ENCODE measurements at places on chromosomes 3 and 15.

- DNase-seq: no peak
Measured at GRCh38 chr15:92323525-92323924, 70.2 kb upstream of the ST8SIA2 start.

DNA sequence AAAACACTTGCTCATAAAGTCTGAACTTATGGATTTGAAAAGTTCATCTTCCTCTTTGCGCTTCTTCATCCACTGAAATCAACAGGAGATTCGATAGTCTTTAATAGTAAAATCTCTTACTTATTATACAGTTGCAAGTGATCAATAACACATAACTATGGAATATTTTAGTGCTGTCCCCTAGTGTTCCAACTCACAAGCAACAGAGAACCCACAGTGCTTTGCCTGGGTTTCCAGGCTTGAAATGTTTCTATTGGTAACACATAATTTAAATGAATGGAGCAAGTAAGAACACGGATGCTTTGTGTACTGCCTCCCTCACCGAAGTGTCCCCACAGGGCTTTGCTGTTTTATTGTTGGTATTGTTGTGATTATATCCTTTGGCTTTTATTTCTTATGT is 93.5 kb downstream of the WDR72 start:
- peak; percentile 18 for DNase-seq

GRCh38 chr3:7322957-7323669 is 462.2 kb downstream of the GRM7 start:
- no peak for DNase-seq

DNA sequence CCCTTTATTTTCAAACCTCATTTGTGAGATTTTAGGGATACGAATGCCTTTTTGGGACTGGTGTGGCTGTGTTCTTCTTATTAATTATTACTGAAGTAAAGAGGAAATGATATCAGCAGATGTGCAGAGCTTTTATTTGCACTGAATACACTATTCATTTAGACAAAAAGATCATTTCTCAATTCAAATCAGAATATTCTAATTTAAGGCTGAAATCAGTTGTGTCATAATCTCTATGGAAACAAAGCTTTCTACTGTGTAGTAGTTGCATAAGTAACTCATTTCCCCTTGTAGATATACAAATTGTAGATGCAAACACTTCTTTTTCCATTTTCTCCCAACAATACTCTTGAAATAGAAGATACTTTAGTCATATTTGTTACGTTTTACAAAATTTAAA is 56.0 kb downstream of the PDE8A start:
- DNase-seq: no peak

- no peak for DNase-seq
Measured at GRCh38 chr3:140995881-140996280, 54.2 kb downstream of the SLC25A36 start.

- no peak for DNase-seq
Measured at GRCh38 chr3:59266551-59266950, 216.7 kb upstream of the CFAP20DC start.

GRCh38 chr3:38528457-38528856 is 32.3 kb downstream of the EXOG start:
- DNase-seq: peak; percentile 28

DNA sequence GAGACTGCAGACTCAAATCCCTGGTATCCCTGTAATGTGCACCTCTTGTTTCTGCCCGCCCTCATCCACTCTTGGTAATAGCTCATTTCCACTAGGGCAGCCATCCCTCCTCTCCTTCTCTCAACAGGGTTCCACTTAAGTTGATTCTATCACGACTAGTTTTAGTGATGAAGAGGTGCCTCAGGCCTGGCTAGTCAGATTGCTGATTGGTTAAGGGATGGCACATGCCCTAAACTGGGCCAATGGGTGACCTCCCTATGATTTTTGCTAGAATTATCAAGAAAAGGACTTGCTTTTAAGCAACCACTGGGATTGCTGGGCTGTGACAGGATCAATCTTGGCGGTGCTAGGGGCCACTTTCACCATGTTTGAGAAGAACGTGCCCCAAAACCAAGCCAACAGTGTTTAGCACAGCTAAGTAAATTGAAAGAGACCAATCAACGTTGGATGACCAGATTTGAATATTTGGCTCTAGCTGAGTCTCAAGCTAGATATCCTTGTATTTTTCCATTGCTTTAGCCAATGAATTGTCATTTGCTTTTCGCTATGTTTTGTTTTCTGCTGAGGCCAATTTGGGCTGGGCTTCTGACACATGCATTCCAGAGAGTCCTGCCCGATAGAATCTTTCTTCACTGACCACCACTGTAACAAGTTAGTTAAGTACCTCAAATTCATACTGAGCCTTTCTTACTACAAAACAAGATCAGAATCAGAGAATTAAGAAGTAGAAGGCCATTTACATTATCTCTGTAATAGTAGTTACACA is 131.0 kb downstream of the PDZRN3 start:
- no peak for DNase-seq

- no peak for DNase-seq
Measured at GRCh38 chr3:132464066-132464465, 46.8 kb downstream of the DNAJC13 start.

DNA sequence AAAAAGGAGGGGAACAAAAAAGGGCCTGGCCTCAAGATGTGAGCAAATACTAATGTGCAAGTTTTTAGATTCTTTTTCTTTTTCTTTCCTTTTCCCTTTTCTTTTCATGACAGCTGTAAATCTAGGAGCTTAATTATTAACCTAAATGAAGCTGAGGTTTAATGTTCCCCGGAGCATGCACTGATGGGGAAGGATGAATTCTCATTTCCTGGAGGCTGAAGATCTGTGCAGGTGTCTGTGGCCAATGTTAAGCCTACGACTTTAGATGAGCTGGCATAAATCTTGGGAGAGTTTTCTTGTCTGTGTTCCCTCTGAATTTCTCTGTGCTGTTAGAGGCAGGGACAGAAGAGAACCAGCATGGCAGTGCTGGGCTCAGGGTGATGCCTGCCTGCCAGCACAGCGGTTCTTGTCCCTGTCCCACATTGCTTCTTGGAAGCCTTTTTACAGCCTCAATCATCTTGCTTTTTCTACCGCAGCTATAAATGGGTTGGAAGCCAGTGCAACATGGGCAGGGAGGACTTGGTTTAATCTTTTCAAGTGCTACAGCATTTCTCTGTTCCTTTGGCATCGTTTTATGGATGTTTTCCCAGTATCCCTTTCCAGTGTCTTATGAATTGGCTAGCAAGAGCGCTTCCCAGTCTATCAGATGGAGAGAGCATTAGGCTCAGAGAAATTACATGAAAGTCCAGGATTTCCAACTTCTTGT is 119.1 kb downstream of the ATG7 start:
- no peak for DNase-seq

DNA sequence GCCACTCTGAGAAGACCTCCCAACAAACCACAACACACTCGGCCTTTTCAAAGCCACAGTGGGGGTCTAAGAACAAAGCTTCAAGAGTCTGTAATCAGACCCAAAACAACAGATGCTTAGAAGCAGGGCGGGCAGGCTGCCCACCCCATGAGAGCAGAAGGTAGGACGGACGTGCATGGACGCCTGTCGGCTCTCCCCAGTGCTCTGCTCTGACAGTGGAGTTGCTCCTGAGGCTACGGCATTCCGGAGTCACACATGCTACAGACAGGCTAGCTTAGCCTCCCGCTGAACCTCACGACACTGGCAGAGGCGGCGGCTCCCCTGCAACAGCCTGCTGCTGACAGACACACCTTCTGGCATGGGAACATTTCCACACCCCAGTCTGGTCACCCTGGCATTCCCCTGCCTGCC is 33.5 kb downstream of the SLCO2A1 start:
- no peak for DNase-seq

GRCh38 chr3:113979916-113980315 is 32.1 kb downstream of the ZDHHC23 start:
- no peak for DNase-seq

DNA sequence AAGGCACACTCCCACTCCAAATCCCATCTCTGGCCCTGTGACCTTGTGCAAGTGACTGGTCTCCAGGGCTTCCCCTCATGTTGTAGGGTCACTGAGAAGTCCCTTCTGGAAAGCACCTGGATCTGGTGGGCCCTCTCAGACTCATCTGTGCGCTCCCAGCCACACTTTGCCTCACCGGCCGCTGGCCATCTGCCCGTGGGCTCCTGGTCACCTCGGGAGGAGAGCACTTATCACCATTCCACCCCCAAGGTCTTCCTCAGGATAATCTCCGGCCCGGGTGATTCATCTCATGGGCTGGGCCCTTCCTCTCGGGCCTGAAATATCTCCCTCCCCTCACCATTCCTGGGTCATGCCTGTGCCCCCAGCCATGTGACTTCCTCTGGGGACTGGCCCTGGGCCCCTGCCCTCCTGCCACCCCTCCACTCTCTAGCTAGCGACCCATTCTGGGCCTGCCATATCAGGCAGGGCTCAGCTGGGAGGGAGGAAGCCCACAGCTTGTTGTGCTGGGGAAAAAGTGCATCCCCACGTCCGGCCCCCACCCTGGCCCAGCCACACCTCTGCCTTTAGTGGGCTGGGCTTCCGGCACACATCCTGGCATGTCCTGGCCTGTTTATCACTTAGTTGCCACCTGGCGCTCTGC is 10.6 kb upstream of the WNT7A start:
- DNase-seq: no peak

GRCh38 chr15:25903024-25903581 is 40.0 kb upstream of the ATP10A start:
- DNase-seq: no peak

DNA sequence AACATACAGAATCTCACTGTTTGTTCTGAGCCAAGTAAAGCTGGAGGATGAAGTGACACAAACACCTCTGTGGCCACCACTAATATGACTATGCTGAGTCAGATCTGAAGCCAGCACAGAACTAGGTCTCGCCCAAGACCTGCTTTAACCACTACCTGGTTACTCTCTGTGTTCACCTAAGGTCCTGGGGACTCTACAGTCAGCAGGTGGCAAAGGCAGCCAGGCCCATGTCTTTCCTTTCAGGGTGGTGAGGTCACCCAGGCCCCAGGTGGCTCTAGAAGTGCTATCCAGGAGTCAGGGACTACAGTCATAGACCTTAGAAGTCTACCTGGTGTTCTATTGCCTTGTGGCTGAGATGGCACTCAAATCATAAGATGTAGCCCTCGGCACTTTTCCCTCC is 287.9 kb upstream of the ARRDC4 start:
- no peak for DNase-seq

DNA sequence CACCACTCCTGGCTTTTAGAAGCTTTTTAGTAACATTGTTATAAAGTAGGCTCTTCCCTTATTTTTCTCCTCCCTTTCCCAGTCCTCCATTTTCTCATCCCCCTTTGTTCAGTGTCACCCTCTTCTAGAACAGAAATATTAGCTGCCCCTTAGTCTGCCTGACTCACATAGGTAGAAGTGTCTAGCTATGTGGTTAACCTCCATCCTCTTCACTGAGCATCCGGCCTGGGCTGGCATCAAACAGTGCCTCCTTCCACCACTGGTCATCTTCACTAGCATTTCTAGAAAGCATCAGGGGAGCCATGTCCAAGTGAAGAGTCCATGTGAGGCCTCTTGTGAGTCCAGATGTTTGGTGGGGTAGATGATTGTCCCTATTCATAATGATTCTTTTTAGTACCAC is 70.0 kb upstream of the SKOR1 start:
- no peak for DNase-seq

DNA sequence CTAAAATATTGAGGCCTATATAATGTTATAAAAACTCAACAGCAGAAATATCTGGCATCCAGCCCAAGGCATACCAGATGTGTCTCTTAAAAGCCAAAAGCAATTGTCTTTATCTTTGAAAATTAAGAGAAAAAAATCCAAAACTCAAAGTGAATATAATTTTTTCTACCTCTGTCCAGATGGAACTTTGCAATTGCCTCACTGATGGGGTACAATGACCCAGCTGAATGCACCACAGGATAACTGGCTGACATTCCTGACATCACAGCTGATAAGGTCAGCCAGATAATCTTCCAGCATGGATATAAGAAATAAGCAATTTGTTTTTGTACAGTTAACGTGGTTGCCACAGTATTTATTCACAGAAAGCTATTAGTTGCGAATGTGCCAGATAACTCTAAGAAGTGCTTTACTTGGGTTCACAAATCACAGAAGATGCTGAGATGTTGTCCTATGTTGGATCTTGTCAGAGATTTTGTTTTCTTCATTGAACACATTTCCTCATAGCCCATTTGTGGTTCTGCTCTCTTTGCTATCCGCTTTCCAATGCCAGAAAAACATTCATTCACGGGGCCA is 566.9 kb upstream of the CCDC54 start:
- no peak for DNase-seq

- no peak for DNase-seq
Measured at GRCh38 chr3:122533480-122533879, 18.7 kb upstream of the KPNA1 start.

DNA sequence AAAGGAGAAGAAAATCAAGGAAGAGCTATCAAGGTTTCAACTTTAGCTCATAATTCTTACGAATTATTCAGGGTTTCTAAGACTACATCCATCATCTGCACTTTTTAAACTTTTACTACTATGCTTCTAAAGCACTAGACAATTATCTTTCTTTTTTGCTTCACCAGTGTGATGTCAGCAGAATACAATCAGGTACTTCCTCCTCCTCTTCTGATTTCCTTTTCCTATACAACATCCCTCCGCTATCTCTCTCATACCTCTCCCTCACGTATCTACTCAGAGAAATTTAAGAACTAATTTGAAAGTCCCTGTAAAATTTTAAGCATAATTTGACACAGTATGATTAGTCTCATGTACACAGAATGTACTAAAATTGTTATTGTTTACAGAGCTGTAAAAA is 47.3 kb upstream of the USP50 start:
- no peak for DNase-seq

DNA sequence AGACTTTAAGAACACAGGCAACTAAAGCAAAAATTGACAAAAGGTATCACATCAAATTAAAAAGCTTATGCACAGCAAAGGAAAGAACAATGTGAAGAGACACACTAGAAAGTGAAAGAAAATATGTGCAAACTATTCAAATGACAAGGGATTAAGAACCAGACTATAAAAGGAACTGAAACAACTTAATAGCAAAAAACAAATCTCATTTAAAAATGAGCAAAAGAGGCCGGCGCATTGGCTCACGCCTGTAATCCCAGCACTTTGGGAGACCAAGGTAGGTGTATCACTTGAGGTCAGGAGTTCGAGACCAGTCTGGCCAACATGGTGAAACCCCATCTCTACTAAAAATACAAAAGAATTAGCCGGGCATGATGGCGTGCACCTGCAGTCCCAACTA is 14.4 kb downstream of the NGLY1 start:
- no peak for DNase-seq

- DNase-seq: no peak
Measured at GRCh38 chr3:54307566-54308180, 185.3 kb downstream of the CACNA2D3 start.

- DNase-seq: peak; percentile 39
Measured at GRCh38 chr15:71743861-71744382, 66.4 kb upstream of the NR2E3 start.
